ENCODE measurements at places on chromosomes 5 and 9.

DNA sequence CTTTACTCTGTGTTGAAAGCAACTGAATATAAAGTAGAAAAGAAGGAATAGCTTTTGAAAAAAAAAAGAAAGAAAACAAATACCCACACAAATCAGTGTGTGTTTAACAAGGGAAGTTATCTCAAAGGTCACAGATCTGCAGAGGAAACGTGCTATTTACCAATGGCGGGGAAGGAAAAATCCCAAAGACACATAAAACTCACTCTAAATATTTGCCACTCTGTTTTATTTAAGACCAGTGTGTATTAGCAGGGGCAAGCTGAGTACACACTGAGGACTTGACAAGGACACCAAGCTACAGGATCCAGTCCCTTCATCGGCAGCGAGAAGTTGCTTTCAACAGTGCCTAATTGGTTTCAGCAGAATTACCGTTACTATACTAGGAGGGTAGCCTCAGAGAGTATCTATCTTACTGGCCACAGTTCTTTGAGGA, 252.5 kb downstream of the DEPDC1B start:
- no peak for DNase-seq

- DNase-seq: no peak
Measured at GRCh38 chr9:90517103-90517502, 125.5 kb downstream of the DIRAS2 start.

- DNase-seq: no peak
Measured at GRCh38 chr9:103789686-103790085, 304.4 kb upstream of the SMC2 start.

GRCh38 chr5:121949885-121950284, 11.9 kb upstream of the SRFBP1 start:
- DNase-seq: no peak

- DNase-seq: no peak
Measured at GRCh38 chr5:10418654-10419345, 22.9 kb upstream of the ROPN1L start.

DNA sequence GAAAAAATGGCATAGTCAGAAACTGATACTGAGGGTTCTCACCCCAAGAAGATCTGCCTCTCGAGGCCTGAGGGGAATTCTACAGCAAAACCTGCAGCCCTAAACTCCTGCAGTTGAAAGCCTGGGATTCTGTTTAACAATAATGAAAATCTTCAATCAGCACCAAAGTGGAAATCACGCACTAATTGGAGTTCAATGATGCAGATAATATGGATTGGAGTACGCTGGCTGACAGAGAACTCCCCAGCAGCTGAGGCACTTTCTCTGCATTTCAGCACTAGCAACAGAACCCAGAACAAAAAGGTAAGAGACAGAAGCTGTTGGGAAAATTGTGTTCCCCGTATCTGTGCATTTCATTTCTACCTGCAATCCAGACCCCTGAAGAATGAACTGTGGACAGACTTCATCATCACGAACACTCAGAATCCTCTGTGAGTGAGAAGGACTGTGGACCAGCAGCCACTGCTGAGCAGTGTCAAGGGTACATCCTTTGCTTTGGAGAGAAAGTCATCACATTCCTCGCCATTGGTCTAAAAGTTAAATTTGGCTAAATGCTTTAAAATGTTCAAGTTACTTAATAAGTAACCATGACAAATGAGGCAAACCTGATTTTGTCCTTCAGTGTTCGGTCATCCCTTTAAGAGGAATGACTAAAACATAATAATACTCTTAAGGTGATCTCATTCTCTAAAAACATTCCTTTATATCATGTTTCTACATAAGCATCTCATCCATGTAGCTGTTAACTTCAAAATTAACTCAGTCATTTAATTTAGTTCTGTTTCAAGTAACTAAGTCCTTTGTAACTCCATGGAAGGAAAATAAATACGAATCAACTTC, 126.1 kb downstream of the GAS1 start:
- DNase-seq: no peak

DNA sequence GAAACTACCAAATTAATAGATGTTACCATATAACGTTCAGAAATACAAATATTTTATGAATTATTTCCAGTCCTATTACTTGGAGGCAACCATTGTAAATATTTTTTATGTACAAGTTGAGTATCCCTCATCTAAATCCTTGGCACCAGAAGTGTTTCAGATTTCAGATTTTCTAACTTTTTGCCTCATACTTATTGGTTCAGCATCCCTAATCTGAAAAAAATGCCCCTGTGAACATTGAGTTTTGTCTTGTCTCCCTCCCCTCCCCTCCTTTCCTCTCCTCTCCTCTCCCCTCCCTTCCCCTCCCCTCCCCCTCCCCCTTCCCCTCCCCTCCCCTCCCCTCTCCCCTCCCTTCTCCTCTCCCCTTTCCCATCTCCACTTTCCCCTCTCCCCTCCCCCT, 40.6 kb downstream of the UBAP1 start:
- DNase-seq: no peak

DNA sequence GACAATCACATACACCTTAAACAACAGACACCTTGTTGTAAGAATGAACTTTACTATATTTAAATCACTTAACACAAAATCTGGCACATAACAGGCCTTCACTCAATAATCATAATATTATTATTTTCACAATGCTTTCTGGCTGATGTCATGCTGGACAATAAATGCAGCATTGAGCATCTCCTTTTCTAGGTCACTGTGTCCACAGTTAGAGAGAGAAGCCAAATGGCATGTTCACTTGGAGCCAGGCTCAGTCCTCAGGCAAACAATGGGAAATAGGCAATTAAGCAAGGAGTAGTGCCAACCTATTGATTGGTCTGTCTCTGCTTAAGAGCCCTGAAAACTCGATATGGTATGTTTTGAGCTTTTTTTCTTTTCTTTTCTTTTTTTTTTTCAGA, 50.6 kb upstream of the KLF4 start:
- no peak for DNase-seq

GRCh38 chr9:129822898-129823541, 916 bp downstream of the TOR1A start:
- no peak for DNase-seq

- no peak for DNase-seq
Measured at GRCh38 chr5:142017832-142018427, 5.1 kb upstream of the GNPDA1 start.

GRCh38 chr9:95985440-95986055, 110.1 kb downstream of the ERCC6L2 start:
- no peak for DNase-seq

GRCh38 chr9:38120961-38121360, 51.9 kb upstream of the SHB start:
- DNase-seq: no peak

GRCh38 chr9:16526380-16526779, 344.1 kb downstream of the BNC2 start:
- DNase-seq: no peak

GRCh38 chr5:16406630-16407029, 59.0 kb downstream of the ZNF622 start:
- DNase-seq: no peak

- DNase-seq: no peak
Measured at GRCh38 chr9:111839387-111839786, 44.6 kb upstream of the SHOC1 start.

DNA sequence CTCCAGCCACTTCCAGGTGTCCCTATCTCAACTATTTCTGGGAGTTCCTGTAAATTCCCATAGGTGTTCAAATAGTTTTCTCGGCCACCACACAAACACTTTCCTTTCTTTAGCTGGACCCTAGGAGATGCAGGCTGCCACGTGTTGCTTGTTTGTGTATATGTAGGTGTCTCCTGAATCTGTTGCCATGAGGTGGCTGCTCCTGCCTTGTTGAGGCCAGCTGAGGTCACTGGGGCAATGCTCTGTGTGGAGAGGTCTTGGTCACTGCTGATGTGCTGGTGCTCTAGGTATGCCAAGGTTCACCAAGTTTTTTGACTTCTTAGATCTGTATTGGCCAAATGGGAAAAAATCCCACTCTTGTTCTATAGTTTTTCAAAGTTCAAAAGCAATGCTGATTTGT, 132.5 kb upstream of the CHD1 start:
- DNase-seq: no peak

- DNase-seq: peak; percentile 58
Measured at GRCh38 chr9:107422189-107423185, 67.1 kb downstream of the KLF4 start.

- DNase-seq: no peak
Measured at GRCh38 chr9:69745716-69746437, 13.9 kb downstream of the PTAR1 start.

GRCh38 chr9:121990600-121991306, 102.4 kb downstream of the TTLL11 start:
- DNase-seq: no peak

DNA sequence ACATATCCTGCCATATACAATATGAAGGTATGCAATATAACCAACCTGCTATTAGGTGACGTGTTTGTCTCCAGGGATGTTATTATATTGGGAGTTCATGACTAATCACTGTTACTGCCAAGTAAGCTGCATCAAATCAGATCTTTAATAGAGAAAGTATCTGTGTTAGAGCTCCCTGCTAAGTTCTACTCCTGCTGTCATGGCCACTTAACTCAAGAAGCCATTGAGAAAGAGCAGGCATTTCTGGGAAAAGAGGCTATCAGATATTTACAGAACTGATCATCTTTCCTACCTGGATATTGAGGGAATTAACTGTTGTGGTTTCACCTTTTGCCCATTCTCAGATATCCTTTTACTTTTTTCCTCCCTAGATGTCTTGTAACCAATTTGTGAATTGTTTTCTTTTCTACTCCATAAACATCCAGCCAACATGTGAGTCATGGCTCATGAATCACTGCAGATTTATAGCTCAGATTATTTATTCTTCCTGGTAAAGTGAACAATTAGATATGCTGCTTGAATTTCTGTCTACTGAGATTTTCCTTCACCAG, 634.8 kb upstream of the FAM174A start:
- DNase-seq: no peak

DNA sequence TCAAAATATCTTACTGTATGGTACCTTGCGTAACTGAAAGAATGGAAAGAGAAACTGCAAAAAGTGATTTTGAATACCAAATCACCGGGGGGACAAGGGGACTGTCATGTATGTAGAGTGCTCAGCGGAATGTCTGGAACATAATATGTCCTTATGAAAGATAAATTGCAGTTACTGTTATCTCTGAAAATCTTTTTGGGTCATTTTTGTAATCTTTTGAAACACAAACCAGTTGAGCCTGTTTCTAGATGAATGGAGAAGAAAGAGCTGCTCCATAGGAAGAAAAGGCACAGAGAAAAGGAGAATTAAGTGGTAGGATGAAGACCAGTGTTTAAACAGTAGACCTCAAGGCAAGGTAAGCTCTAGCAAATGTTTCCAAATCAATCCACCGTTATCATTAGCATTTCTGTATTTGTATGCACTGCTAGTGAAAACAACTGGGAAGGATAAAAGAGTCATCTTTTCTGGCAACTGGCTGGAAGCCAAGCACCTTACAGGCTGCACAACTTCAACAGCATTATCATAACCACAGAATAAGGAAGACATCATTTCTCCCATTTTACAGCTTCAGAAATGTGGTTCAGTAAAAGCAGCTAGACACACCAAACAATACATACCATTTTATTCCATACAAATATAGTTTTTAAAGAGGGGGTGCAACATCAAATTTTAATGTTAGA, 158.5 kb downstream of the TRPM3 start:
- DNase-seq: no peak

- no peak for DNase-seq
Measured at GRCh38 chr9:7258688-7259396, 501.1 kb downstream of the KDM4C start.

DNA sequence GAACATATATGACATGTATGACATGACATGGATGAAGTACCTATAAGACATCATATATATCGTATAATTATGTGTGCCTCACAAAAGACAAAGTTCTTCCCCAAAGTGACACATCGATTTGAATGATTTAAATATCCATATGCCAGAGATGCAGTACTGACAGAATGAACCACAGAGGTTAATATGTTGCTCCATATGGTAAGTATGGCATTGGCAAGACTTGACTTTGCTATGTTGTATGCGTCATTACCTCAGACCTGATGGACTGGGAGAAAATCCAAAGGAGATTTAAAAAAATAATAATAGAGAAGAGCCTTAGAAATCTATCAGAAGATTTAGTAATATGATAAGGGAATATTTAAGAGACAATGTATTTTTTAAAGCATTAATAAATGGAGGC, 263.2 kb downstream of the PJA2 start:
- no peak for DNase-seq

DNA sequence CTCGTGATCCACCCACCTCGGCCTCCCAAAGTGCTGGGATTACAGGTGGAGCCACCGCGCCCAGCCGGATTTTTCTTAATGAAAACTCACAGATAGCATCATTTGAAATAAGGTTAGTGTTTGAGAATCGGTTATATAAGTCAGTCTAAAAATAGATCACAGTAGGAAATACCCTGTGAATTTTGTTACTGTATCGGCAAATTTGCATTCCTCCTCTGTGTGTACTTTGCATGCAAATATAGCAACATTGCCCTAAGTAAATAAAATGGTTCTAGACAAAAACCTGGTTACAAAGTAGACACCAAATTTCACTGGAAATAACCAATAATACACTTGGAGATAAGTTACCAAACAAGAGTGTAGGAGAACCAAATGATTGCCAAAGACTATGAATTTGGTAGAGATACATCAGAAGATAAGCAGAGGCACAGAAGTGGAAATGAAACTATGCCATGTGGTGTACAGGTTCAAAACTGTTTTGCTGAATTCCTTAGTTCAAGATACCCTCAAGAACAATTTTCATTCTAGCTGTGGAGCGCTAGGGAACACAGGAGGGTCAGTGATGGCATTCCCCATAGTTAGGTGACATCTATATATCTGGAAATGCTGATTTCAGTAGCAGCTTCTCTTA, 58.1 kb downstream of the ICE1 start:
- DNase-seq: no peak

DNA sequence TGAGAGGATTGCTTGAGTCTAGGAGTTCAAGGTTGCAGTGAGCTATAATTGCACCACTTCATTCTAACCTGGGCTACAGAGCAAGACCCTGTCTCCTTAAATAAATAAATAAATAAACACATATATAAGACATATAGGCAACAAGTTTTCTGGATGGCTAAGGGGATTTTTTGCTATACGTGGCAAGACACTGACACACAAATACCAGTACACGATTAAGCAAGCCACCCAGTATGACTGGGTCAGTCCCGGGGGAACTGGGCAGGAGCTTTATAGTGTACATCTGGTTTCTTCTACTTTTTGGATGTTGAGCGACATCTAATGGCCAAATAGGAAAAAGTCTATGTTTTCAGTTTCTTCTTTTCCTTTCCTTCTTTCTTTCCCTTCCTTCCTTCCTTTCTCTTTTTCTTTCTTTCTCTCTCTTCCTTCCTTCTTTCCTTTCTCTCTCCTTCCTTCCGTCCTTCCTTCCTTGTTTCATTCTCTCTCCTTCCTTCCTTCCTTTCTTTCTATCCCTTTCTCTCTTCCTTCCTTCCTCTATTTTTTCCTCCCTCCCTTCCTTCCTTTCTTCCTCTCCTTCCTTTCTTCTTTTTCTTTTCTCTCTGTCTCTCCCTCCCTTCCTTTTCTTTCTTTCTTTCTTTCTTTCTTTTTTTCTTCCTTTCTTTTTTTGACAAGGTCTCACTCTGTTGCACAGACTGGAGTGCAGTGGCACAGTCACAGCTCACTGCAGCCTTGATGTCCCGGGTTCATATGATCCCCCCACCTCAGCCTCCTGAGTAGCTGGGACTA, 47.0 kb upstream of the PLIN2 start:
- DNase-seq: peak; percentile 65
